ENCODE measurements at places on chromosomes 12 and 14. TPM values are rescaled to one million over a fixed set of nuclear protein-coding genes. Genes with fewer than 3 reads are reported as not detected.

The TSPAN8 gene
- total RNA-seq, result 0.33 TPM

- no peak overlapping the region for H3K4me3 ChIP-seq
- H3K27ac ChIP-seq, result no peak overlapping the region
- no peaks in the 10 kb centered on the region for H3K27me3 ChIP-seq
- no peaks in the 10 kb centered on the region for H3K4me1 ChIP-seq
- no peak for DNase-seq
These were observed 18.0 kb upstream of the C2CD5 start for GRCh38 chr12:22562036-22563028.

- H3K27me3 ChIP-seq, result peaks cover 67% of the 10 kb centered on the region
- no peaks in the 10 kb centered on the region for H3K4me1 ChIP-seq
- no peak for DNase-seq
- no peak overlapping the region for H3K4me3 ChIP-seq
- no peaks in the 10 kb centered on the region for H3K36me3 ChIP-seq
- no peak overlapping the region for H3K27ac ChIP-seq
These were observed 1.1 kb downstream of the JAG2 start for GRCh38 chr14:105167303-105168092.

DNA sequence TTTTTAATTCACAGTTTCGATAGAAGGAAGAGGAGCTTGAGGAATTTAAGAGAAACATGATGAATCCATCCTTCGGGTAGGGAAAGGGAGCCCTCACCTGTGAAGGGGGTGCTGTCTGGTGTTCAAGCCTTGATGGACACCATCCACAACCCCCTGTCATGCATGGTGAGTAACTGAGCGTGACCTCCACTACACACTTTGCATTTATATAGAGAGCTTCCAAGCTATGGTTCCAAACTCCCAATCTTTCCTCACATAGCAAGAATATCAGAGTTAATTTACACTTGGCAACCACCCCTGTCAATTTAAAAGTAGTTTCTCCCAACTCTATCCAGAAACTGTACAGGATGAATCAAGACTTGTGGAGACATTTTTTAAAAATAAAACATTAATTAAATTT lies 13.1 kb upstream of the NID2 start:
- H3K4me1 ChIP-seq, result no peaks in the 10 kb centered on the region
- no peak overlapping the region for H3K27ac ChIP-seq
- H3K27me3 ChIP-seq, result no peaks in the 10 kb centered on the region
- no peak overlapping the region for H3K4me3 ChIP-seq
- DNase-seq, result no peak
- no peaks in the 10 kb centered on the region for H3K36me3 ChIP-seq

DNA sequence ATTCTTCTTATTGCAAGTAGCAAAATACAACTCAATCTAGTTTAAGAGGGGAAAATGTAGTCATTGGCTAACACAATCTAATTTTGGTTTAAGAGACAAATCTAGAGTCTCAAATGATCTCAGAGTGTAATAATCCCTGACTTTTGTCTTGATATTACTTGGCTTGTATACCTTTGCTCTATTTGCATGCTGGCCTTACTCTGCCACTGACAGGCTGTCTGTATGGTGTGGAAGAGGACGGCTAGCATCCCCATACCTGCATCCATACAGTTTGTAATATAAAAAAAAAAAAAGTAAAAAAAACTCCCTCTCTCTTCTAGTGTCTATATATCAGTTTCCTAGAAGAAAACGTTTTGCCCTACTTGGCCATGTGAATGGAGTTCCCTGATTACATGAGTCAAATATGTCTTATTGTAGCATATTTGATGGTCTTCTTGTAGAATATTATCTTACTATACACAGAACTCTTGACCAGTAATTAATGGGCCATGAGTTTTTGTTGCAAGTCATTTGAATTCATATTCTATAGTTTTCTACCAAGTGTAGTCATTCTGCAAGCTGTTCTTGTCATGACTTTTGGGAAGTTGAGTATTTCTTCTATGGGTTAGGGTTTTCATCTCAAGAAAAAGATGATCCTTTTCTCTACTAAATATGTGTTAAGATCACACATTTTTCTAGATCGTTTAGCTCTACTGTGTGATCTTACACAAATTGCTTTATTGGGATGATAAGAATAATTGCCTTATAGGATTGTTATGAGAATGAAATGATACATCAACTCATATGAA lies 8.2 kb downstream of the HIF1A start:
- H3K4me1 ChIP-seq, result no peaks in the 10 kb centered on the region
- no peaks in the 10 kb centered on the region for H3K36me3 ChIP-seq
- no peaks in the 10 kb centered on the region for H3K27me3 ChIP-seq
- no peak overlapping the region for H3K4me3 ChIP-seq

DNA sequence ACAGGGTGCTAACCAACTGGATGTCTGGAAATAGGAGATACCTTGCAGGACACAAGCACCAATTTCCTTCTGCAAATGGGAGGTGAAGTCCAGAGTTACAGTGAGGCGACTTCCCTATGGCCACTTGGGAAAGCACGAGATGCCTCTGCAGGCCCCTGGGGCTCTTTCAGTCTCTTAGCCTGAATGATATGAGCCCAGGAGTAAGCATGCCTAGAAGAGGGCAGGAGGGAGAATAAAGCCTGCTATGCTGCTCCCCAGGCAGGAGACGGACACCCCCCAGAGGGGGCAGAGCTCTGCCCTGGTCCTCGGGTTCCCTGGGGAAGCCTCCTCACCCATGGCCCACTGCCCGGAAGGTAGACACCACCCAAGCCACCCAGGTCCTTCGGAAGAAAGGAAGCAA lies 105.1 kb downstream of the GCH1 start:
- H3K27me3 ChIP-seq, result no peaks in the 10 kb centered on the region
- H3K4me3 ChIP-seq, result no peak overlapping the region
- no peaks in the 10 kb centered on the region for H3K36me3 ChIP-seq

Measured in thymus (tissue), 14 donors.